RCC 7860 (cell line): ENCODE measurements at places on chromosomes 3 and 15.
A peak's percentile ranks its signal among the peaks of the same experiment; 100 is the strongest.

- no peak for DNase-seq
Observed at GRCh38 chr3:78112291-78113010, 1072.6 kb downstream of the ROBO2 start.

GRCh38 chr15:51134416-51135199 is 39.9 kb upstream of the TNFAIP8L3 start:
- no peak for DNase-seq

DNA sequence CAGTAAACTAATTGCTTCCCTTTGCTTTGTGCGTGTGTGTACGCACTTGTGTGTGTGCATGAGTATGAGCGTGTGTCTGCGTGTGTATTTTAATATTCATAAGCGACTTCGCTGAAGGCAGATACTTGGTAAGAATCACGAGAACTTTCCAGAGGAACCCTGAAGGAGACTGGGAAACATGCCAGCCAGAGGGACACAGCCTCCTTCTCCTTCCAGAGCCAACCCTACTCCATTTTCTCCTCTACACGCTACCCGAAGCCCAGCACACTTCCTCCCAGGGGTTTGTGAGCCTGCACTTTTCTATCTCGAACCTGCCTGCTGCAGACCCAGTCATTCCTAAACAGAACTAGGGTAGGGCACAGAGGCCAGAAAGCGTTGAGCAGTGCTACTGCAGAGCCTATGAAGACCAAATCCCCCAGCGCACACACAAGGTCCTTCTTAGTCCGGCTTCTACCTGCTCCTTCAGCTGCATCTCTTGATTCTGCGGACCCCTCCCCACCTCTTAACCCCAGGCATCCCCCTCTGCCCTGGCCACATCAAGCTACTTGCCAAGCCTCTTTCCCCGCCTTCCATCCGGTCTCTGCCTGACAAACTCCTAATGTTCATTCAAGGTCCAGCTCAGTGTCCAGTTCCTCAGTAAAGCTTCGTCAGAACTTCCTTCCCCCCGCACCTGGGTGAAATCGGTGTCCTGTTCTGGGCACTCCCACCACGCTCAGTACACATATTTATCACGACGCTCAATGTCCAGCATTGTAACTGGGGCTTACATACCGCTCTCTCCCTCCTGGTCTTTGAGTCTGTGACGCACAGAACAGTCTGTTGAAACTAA is 191.8 kb downstream of the FAM43A start:
- DNase-seq = no peak

GRCh38 chr3:45515999-45516725 is 78.4 kb upstream of the LIMD1 start:
- DNase-seq = no peak

DNA sequence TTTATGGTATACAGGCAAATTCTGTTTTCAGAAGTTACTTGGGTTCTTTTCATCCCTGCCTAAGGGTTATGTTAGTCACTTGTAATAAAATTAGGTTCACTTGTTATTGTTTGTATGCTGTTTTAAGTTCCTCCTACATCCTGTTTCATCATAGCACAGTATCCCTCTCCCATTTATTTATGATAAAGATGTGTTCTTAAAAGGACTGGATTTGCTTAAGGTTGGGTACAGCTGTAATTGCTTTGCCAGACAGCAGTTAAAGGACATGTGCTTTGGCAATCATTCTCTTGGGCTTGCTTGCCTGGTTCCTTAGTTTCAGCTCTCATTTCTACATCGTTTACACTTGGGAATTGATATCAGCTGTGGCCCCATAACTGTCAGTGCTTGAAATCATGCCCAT is 11.7 kb downstream of the ATP2C1 start:
- DNase-seq = no peak

GRCh38 chr3:157786618-157787017 is 283.4 kb upstream of the VEPH1 start:
- no peak for DNase-seq

DNA sequence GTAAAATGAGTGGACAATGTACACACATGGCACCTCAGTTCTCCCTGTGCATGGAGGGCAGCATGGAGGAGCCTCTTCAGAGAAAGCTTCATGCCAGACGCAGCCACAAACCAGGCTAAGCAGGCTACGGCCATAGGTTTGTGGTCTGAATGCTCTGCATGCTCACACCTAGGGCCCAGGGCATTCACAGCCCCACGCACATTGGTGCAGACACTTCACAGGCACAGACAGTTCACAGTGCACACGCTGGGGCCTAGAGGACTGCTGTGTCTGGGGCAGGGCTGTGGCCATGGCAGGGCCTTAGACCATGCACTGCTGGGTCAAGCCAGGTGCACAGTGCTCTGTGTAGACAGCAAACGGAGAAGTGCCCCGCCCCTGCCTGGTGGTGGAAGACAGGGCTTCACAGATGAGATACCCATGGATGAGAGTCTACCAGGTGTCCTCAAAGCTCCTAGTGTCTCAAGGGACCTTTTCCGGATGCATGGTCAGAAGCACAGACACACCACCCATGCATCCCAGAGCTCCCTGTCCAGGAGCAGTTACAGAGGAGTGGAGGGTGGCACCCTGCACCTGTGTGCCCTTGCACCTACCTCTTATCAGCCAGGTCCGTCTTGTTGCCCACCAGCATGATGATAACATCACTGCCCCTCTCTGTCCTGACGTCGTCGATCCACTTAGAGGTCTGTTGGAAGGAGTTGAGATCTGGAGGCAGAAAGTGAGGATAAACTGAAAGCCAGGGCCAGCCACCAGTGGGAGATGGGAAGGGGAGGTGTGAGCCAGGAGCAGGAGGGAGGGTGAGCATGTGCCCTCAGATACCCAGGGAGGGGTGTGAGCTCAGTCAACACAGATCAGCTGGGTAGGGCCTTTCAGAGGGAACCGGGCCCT is 33.5 kb downstream of the SRPRB start:
- DNase-seq = no peak

- DNase-seq = no peak
Observed at GRCh38 chr3:11134794-11135193, 19.5 kb upstream of the HRH1 start.

DNA sequence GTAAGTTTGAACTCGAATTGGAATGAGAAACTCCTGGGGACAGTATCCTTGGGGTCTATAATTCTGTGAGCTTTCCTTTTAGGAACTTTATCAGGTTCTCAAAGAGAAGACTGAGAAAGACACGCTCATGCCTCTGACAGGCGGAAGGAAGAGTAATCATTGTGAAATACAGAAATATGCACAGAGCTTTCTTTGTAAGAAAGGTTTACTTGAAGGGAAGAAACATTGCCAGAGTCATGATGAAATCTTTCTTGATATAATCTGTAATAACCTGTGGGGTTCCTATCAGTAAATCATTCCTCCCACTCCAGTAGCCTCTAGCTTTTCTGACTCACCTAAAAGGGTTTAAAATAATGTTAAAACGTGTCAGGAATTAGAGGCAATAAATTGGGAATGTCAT is 83.6 kb upstream of the CCDC39 start:
- no peak for DNase-seq

DNA sequence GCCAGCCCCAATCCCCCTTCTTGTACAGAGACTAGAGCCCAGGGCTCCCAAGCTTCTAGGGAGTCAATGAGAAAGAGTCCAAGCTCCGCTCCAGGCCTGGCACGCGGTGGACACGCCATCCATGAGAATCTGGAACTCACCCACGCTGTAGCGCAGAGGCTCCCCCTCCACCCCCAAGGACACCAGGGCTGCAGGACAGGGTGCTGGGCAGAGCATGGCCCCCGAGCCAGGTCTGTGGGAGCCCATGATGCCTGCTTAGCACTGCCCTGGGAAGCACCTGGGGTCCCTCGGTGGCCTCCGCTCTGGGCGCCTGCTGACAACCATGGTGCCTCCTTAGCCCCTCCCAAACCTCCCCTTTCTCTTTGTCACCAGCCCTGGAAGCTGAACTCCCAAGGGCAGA is 28.5 kb downstream of the ACSBG1 start:
- no peak for DNase-seq

- DNase-seq = peak; percentile 49
Observed at GRCh38 chr15:48177383-48177765, 721 bp downstream of the MYEF2 start.

- DNase-seq = no peak
Observed at GRCh38 chr3:159866201-159866746, 122.4 kb upstream of the IL12A start.

DNA sequence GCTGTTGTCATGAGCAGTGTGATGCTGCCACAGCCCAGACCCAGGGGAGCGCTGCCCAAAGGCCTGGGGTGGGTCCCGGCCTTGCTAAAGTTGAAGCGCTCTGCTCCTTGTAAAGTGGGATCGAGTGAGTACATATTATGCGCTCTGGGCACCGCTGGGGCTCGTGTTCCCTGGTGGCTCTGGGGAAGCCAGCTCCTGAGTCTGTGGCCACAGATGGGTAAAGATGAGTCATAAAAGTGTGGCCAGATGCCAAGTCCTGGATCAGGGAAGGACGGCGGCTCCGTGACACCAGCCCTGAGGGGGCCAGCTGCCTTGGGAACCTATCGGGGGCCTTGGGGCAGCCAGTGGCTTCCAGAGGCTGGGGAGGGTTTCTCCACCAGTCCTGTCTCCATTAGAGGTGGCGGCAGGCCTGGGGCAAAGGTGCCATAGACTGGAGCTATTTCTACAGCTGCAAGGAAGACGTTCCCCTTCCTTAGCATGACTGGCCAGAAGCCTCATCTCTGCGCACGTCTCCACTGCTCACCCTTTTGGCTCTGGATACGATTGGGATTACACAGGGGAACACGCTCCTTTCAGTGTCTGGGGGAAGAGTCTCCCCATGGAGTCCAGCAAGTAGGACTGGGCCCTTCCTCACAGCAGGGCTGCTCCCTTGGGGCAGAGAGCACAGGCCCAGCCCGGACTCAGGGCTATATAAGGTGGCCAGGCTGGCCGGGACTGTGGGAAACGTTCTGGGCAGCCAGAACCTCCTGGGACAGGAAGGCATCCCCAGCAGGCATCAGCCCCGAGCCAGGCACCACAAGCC is 1.2 kb upstream of the ITIH4 start:
- peak; percentile 82 for DNase-seq

DNA sequence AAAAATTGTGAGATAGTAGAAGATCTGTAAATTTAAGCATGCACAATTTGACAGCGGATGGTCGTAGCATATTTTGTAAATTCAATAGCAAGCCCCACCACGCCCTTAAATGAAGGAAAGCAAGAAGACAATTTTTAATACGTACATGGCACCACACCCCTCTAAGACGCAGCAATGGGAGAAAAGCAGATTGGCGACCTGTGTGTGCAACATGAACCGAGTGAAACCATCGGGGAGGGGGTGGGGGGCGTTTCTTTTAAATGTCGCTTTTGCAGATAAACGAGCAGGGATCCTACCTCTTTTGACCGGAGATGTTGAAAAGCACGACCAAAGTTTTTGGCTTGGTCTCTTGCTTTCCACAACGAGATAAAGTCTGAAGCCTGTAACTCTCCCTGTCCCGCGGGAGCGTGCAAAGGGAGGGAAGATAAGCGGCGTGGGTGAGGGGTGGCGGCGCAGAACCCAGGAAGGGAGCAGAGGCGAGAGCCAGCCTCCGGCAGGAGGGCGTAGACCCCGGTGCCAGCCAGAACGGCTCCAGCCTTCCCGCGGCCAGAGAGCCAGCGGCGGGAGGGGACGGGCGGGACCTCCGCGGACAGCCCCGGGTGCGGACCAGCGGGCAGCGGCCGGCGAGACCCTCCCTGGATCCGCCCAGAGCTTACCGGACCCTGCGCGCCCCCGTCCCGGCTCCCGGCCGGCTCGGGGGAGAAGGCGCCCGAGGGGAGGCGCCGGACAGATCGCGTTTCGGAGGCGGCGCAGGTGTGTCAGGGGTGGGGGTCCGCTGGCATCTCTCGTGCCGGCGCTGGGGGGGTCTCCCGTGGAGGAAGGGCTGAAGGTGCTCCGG is at the start of gene CHL1:
Gene CHL1 (plus strand): TSS at position 453 of the 838 bp plus-strand sequence. CDS start 123,014 bp downstream, outside the sequence.
- no peak for DNase-seq

- no peak for DNase-seq
Observed at GRCh38 chr15:39153058-39153714, 427.7 kb upstream of the THBS1 start.

DNA sequence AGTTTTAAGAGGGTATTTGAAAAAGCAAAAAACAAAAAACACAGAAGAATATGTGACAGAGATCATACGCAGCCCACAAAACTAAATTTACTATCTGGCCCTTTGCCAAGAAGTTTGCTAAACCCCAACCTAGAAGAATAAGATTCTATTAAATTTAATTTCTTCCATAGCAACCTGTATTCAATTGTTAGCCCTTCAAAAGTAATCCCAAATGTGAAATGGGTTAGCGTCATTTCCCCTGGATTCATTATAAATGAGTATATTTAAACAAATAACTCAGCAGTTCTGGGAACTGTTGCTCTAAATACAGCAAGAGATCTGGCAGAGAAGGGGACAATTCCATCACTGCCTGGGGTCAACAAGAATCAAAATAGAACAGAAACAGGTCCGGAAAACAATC is 56.8 kb downstream of the CERS3 start:
- DNase-seq = no peak

DNA sequence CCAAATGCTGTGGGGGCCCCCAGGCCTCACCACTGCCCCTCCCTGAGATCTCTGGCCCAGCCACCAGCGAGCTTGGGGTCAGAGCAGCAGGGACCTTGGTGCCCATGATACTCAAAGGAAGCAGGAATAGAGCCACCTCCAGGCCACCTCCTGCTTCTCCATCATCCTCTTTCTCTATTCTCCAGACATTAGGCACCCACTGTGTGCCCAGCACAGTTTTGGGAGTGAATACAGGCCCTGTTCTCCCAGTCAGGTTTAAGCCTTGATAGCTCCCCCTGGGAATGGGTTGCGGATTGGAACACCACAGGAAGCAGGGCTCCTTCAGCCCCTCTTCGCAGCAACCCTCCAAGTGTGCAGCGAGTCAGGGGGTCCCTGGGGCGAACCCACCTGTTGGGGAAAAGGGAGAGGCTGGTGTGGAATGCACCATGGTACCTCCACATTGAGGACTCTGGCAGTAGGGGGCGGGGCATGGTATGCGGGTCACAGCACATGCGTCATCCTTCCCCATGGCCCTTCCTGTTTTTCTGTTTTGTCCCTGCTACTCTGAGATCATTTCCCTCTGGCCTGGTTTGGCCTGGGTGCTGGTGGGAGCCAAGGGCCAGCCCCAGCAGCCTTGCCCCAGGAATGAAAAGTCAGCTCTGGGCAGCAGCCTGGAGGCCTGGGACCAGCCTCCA is 14.2 kb upstream of the SEMA3B start:
- DNase-seq = no peak

GRCh38 chr3:14319654-14320182 is 82.7 kb upstream of the SLC6A6 start:
- DNase-seq = peak; percentile 51

DNA sequence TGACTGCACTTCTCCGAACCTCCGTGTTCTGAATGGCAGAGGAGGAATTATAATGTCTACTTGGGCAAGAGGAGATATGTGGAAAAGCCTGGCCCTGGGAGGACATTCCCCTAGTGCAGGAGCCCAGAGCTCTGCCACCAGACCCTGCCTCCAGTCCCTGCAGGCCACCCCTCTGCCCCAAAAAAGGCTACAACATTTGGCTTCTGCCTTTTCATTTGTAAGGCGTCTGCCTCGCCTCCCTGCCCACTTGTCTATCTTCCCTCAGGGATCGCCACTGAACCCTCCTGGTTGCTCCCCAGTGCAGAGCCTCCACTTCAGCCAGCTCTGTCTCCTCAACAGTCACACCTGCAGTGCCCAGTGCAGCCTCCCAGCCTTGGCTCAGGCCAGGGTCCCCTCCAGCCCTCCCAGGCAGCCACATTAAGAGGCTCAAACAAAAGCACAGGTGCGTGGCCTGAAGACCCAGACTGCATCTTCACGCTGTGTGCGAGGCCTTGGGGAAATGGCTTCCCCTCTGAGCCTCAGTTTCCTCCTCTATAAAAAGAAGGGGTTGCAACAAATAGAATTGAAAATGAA is 125.9 kb upstream of the SMAD3 start:
- DNase-seq = no peak

GRCh38 chr3:178658694-178659325 is 122.6 kb downstream of the KCNMB2 start:
- DNase-seq = no peak

- DNase-seq = peak; percentile 89
Observed at GRCh38 chr3:136818191-136818768, 646 bp upstream of the SLC35G2 start.
